ENCODE measurements at places on chromosomes 3 and 15.

GRCh38 chr3:52494886-52495495, at the start of gene STAB1:
Gene STAB1 (plus strand): TSS chr3:52495338. CDS start chr3:52495414, 76 bp downstream.
- no peak for DNase-seq

- no peak for DNase-seq
Measured at GRCh38 chr15:42798802-42799201, 61.9 kb upstream of the CDAN1 start.

DNA sequence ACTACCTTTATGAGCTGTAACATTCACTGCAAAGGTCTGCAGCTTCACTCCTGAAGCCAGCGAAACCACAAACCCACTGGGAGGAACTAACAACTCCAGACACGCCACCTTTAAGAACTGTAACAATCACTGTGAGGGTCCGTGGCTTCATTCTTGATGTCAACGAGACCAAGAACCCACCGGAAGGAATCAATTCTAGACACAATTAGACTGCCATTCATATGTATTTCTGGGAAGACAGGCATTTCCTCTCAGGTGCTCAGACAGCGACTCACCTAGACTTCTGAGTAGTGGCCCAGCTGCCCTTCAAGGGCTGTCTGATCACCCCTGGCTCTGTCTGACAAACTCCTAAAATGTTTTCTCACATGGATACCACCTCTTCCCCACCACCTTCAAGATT, 506.8 kb downstream of the PDCD6IP start:
- no peak for DNase-seq

DNA sequence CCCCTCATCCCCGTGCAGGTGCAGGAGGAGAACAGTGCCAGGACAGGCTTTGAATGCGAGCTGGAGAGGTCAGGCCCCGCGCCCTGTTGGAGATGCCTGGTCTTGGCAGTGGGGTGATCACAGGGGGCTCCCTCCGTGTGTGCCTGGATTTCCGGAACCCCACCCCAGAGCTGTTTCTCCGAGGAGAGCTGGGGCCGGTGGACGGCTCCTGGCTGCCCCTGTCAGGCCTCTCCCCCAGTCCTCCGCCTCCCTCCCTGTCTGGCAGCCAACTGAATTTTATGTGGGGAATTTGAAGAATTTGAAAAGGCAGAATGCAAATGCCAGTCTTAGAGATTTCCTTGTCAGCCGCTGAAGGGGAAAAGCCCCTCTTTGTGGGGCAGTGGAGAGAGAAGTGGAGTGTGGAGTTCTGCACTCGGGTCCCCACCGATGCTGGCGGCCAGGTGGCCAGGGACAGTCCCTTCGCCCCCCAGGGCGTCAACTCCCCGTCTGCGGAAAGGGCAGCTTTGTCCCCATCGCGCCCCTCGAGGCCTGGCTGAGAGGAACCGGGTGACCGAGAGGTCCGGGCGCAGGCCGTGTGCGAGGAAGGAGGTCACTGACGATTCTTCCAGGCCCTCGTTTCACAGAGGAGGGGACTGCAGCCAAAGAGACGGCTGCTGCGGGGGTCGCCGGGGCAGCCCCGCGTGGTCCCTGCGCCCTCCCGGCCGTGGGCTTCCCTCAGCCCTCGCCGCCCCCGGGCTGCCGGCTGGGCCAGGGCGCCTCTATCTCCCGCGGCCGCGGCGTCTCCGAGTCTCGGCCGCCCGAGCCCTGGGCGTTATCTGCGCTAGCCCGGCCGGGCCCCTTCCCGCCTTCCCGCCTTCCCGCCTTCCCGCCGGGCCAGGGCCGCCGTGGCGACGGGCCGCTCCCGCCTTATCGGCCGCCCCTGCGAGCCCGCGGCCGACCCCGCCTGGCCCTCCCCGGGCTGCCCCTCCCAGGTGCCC, 56.0 kb upstream of the LCTL start:
- no peak for DNase-seq

GRCh38 chr15:100704281-100705055, 102.1 kb downstream of the ASB7 start:
- no peak for DNase-seq

DNA sequence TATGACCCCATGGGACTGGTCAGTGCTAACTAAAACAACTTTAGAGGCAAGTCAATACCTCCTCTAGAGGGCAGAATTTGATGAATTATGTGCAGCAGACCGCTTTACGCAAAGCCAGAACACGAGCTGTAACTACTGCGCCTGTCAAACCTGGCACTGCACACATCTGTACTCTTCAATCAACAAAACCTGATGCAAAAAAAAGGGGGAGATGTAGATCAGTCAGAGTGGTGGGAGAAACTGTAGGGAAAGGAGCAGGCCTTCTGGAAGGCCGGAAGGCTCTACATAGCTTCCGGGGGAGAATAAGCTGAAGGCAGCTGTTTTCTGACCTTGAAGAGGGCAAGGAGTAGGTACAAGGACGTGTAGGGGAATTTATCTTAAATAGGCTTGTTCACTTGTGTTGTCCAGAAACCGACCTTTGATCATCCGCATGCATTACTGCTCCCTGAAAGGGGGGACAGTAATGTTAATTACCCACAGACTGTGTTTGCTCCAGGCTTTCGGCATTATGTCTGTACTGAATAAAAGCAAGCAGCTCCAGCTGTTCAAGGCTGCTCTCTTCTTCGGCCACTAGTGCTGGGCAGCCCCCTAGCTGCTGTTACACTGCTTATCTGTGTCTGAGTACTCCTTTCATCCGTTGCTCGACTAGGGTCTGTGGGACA, 41.0 kb downstream of the GPR160 start:
- no peak for DNase-seq

DNA sequence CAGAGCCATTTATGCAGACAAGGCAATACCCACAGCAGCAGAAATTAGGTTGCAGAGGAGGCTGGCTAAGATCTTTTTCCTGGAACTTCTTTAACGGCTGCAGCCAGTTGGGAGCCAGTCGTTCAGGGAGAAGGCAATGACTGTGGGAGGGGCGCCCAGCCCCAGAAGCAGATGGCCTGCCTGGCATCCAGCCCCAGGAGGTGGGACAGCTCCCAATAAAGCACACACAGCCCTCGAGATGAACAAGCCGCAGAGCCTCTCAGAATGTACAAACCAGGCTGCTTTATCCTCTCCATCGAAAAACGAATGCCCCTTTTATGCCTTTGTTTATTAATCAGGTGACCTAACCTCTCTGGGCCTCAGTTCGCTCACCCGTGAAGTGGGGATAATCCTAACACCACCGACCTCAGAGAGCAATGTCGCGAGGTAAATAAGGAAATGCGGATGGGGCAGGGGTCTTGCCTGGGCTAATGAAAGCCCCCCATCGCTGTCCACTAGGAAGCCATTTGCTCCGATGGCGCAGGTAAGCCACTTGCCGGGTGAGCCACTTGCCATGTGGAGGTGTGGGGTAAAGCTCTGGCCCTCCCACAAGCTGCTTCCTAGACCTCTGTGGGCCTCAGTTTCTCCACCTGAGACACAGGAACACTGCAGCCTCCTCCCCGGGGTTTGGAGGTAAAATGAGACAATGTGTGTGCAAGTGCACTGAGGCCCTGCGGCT, 35.8 kb downstream of the MGLL start:
- no peak for DNase-seq

- DNase-seq: no peak
Measured at GRCh38 chr3:59607656-59608055, 557.8 kb upstream of the CFAP20DC start.

GRCh38 chr3:114095796-114096195, 39.3 kb downstream of the QTRT2 start:
- DNase-seq: no peak
